Testis (tissue), 5 donors: ENCODE measurements at places on chromosomes 12 and 14.
A peak's percentile ranks its signal among the peaks of the same experiment; 100 is the strongest.

DNA sequence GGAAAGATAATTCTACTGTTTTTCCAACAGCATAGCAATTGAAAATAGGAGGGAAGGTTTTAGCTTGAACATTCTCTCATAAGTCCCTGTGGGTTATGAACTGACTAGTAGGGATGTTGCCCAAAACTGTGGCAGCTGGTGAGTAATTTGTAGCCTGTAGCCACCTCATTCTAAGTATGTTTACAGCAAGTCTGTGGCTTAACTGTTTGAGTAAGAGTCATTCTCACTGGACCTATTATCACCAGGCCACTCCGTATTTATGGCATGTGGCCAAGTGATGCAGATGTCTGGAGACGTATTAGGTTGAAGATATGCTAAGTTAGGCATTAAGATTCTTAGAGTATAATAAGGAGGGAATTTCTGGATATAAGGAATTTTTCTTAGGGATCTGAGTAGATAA lies 458.3 kb downstream of the ETNK1 start:
- no peak for DNase-seq

- DNase-seq, result no peak
These were observed 28.5 kb upstream of the MAGOHB start for GRCh38 chr12:10641735-10642500.

DNA sequence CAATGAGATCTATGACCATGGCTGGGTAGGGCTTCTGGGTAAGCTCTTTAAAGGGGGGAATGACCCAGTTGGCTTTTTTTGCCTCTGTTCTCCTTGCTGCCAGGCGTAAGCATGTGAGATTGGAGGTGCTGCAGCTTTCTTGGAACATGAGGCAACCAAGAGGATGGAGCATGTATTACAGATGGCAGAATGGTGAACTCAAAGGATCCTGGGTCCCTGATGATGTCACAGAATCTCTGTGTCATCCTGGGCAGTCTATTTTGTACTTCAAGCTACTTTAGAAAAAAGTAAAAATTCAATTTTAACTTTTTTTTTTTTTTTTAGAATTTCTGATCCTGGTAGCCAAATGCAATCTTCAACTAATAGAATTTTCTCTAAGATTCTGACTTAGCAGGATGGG lies 8.0 kb downstream of the KRT82 start:
- DNase-seq, result no peak

DNA sequence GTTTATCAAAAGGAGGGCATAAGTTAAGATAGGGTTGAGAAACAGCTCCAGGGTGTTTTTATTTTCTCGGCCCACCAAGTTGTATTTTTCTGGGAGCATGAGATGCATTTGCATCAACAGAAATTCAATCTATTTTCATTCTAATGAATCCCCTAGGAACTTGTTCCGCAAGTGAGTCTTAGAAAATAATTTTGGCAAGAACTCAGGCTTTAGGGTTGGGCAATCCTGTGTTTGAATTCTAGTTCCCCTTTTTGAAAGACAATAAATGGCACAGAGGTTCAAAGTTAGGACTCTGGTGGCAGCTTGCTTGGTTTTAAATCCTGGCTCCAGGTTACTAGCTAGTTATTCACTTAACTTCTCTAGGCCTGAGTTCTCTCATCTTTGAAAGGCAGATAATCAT lies 23.7 kb downstream of the SLC5A8 start:
- no peak for DNase-seq

GRCh38 chr14:63426838-63427352 lies 108.2 kb upstream of the GPHB5 start:
- DNase-seq, result no peak

DNA sequence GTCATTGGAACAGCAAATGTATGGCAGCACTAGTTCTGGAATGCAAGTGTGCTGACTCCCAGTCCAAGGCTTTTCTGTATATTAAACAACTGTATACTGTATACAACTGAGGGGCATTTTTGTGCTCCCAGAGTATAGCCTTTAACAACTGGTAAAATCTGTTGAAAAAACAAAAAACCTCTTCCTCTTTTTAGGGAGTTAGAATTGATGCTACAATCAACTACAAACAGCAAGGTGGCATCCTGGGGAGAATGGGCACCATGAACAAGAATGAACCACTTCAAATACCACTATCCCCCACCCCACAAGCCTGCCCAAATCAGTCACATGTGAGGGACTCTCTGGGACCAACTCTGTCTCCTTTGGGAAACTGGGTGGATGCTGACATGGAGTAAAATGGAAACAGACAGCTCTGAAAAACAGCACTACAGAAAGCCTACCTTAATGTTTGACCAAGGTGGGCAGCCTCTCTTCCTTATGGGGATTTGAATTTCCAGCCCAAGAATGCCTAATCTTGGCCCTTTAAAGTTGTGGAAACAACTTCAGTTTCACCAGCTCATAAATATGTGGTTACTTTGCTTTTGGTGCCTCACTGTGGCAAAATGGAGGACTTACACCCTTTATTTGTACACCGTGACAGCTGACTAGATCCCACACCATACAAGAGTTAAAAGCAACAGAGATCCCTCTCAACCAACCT lies 7.5 kb downstream of the VTI1B start:
- peak; percentile 27 for DNase-seq

GRCh38 chr14:94879537-94879936 lies 109.6 kb upstream of the GSC start:
- no peak for DNase-seq

DNA sequence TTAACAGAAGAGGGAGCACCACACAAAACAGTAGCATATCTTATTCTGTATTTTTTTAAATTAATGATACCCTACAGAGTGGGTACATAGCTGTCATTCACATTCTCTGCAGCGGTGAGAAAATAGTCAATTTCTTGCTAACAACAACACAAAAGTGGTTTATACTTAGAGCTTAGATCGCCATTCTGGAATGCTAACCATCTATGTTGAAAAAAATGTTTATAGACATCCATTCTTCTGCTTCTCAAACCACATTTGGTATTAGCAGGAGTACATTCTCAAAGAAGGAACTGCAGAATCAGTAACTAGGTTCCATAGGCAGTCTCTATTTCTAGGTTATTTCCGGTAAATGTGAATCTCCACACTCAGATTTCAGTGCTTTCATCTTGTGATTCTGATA lies 185.9 kb downstream of the PPFIA2 start:
- DNase-seq, result no peak

DNA sequence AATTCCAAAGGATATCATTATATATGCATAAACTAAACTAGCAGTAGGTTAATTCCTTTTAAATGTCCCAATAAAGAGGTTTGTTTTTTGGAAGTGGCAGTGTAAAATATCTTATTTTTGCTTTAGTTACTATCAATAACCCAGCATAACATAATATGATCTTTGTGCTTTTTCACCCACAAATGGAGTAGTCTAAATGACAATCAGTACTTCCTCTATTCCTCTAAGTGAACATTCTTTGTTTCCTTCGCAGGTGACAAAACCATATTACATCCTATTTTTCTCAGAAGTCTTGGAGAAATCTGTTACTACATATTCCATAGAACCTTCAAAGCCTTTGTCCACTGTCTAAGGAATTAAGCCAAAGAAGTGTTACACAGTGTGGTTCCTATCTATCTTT lies 62.5 kb downstream of the MED13L start:
- no peak for DNase-seq

DNA sequence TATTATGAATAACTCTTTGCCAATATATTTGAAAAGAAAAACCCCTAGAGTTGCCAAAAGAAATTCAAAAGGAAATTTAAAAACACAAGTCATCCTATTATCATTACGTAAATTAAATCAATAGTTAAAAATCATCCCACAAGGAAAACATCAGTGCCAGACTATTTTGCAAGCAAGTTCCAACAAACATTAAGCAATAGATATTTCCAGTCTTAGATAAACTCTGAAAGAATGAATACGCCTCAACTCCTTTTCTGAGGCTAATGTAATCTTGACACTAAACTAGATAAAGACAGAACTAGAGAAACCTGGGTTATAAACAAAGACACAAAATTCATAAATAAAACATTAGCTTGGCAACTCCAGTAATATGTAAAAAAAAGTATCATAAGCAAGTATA lies 245.9 kb downstream of the FOXN3 start:
- DNase-seq, result no peak
